ENCODE measurements at places on chromosomes 13 and 19.

DNA sequence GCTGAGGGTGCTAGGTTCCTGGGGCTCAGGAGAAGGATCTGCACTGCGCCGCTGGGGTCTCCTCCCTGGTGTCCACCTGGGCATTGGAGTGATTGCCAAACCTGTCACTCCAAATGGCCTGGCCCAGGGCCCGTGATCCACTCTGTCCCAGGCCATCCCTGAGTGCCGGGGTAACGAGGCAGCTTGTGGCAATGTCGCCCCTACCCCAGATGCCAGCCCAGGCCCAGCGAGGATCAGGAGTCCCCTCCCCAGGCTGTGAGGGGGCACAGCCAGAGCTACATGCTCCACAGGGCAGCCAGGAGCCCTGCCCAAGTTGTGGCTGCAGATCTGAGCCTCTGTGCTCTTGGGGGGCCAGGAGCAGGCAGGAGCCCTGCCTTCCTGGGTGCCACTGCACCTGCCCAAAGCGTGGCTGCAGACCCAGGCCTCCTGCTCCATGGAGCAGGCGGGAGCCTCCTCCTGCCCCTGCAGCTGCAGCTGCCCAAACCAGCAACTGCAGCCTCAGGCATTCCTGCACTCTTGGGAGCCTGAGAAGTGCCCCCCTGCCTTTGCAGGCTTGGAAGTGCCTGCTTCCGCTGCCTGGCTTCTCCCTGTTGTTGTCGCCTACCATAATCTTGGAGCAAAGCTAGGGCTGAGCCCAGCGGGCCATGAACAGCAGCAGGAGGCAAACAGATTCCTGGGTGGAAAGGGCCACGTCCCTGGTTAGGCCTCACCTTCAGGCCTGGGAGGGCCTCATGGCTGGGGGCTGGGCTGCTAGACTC is 4.6 kb downstream of the IGFL4 start:
- no peak for DNase-seq

DNA sequence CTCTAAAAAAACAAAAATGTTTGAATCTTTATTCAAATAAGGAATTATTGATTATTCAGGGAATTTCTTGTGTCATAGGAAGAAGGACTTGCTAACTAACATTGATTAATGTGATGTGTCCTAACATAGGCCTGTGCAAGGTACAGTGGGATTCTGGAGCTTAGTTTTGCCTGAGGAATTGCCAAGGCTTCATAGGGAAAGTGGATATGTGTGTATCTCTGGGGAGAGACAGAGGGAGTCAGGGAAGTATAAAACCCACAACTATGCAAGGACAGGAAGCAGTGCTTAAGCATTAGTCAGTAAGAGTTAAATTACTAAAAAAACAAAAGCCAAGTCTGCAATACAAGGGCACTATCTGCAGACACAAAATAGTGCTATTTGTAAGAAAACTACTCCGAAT is 59.6 kb downstream of the WDFY2 start:
- no peak for DNase-seq

- no peak for DNase-seq
These were observed 45.2 kb upstream of the GPI start for GRCh38 chr19:34319785-34320184.

DNA sequence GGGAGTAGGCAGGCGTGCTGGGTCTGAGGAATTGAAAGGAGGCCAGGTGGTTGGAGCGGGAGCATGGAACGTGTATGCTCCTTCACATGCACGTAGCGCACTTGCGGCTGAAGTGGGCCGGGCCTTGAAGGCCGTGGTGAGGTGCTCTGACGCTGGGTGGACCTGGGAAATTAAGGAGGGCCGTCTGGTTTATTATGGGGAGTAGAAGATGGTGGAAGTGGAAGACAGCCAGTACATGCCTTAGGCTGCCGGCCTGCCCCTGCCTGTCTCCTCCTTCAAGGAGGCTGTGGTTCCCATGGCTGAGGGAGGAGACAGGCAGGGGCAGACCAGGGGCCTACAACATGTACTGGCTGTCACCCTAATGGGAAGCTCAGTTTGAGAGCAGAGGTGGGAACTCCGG is 23.9 kb downstream of the GATAD2A start:
- no peak for DNase-seq

GRCh38 chr13:38753878-38754277 is 67.0 kb downstream of the FREM2 start:
- DNase-seq: no peak

- DNase-seq: no peak
These were observed 25.9 kb downstream of the PLEKHJ1 start for GRCh38 chr19:2210206-2210605.

DNA sequence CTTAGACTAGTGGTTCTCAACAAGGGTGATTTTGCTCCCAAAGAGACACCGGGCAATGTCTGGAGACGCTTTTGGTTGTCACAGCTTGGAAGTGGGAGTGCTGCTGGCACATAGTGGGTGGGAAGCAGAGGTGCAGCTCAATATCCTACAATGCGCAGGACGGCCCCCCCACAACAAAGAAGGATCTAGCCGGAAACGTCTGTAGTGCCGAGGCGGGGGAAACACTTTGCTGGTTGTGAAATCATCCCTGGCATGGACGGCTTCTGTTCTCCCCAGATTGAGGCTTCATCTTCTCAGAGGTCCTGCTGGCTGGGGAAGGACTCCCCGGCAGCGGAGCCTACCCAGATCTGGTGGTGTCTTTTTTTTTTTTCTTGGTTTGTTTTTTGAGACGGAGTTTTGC is 13.4 kb upstream of the SYT5 start:
- DNase-seq: no peak

DNA sequence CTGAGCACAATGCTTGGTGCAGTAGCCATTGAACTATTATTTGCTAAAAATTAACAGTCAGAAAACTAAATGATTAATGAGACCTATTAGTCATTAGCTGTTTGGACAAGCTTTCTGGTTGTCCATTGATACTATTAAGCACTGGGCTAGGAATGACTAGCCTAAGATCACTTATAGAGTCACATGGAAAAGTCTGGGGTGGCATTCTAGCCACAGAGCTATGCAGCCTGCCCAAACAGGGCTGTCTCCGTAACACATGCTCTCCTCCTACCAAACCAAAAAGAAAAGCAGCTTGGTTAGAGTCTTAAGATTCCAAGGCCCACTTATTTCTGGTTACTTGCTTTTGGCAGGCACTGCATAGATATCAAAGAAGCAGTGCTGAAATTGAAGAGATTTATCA is 193.5 kb upstream of the NBEA start:
- no peak for DNase-seq
